ENCODE measurements at places on chromosomes 11 and 22. TPM values are rescaled to one million over a fixed set of nuclear protein-coding genes. Genes with fewer than 3 reads are reported as not detected.

GRCh38 chr11:75777461-75778110 lies 9.0 kb downstream of the DGAT2 start:
- no peak for DNase-seq

- DNase-seq: no peak
These were observed 19.5 kb downstream of the CRELD2 start for GRCh38 chr22:49937758-49938564.

DNA sequence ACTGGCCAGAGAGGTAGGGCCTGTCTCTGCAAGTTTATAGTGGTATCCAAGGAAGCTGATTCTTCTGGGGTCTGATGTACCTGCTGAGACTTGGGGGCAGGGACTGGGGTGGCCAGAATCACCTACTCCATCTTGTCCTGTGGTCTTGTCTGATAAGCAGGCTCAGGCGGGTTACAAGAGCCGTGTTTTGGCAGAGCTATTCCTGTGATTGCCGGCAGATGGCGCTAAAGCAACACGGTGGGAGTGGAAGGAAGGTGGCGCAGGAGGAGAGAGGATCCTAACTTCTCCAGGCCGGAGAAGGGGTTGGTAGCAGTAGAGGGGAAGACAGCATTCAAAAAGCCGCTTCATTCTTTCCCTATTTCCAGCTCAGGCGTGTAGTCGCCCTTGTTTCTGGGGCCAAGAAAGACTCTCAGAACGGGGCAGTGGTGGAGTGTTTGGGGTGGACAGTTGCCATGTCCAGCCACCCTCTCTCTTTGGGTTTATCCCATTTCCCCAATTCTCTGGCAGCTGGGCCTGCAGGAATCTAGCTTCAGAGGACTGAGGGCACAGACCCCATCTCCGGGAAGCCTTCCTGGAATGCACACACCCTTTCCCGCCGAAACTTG lies 15.1 kb downstream of the CHRM1 start:
- peak; percentile 79 for DNase-seq

DNA sequence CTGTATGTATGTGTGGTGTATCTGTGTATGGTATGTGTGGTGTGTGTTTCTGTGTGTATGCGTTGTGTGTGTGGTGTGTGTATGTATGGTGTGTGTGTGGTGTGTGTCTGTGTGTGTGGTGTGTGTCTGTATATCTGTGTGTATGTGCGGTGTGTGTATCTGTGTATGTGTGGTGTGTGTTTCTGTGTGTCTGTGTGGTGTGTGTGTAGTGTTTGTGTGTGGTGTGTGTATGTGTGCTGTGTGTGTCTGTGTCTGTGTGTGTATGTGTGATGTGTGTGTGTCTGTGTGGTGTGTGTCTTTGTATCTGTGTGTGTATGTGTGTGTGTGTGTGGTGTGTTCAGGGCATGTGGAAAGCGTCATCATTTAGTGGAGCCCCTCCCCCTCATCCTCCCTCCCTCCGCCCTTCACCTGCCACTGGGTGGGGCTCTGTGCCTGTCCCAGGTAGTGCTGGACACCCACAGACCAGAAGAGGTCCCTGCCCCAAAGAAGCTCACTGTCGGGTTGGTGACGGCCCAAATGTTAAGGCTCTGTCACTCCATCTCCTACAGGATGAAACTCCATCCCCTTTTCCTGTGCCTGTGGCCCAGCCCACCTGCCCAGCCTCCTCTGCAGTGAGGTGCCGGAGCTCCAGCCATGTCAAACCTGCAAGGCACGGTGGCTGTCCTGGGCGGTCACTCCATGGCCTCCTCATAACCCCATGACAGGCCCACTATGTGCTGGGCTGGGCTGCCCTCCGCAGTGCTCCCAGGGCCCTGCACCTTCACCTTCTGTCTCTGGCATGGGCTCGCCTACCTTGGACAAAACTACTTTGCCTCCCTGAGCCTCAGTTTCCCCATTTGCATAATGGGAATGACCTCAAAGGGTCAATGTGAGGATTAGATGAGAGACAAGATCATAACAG lies 23.4 kb upstream of the SHISAL1 start:
- no peak for DNase-seq

- peak; percentile 42 for DNase-seq
These were observed 1.7 kb upstream of the RTCB start for GRCh38 chr22:32413719-32414118.

DNA sequence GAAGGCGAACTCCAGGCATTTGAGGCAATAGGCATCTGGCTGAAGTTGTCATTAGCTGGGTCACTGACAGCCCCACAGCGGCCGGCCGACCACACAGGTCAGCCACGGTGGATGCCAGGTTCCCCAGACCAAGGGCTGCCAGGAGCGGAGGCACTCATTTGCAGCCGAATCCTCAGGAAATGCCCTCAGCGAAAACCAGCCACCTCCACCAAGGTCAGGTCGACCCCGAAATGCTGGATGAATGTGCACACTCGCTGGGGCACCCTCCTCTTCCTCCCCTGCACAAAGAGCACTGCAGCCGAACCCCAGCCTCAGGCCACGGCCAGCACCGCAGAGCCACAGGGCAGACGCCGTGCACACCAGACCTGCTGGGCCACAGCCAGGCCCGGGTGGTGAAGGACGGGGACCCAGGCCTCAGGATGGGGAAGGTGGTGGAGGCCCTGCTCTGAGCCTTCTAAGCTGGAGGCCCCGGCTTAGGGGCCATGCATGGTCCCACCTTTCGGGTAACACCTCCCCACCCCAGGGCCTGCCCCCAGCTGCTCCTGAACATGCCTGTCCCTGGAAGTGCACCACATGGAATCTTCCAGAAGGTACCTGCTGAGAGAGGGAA lies 206.0 kb downstream of the BRD1 start:
- DNase-seq: no peak

DNA sequence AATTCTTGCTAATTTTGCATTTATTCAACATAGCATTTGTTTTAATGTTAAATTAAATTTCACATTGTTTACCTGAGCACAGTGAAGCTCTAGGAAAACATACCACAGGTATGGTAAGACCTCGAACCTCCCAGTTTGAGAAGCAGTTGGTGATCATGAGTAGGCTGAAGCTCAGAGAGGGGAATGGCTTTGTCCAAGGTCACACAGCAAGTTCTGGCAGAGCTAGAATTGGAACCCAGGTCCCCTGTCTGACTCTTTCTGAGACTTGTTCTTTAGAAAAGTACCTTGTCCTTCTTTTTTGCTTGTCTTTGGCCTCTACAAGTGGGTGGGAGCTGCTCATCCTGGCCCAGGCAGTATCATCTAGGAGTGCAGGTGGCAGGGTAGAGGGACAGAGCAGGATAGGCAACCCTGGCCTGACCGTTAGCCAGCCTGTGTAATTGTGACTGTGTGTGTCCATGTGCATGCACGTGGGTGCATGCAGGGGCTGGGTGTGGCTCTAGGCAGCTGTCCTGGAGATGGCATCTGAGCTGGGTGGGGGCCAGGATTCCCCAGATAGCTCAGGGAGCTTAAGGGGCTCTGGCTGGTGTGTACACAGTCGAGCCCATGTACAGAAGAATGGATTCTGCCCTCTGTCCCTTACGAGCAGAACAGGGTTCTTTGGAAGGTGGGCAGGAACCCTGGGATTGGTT lies 21.6 kb downstream of the PHLDB1 start:
- no peak for DNase-seq

GRCh38 chr22:49301398-49302149 lies 526.1 kb downstream of the BRD1 start:
- DNase-seq: no peak

GRCh38 chr11:65578667-65579066 lies 2.8 kb downstream of the EHBP1L1 start:
- no peak for DNase-seq

GRCh38 chr22:28019881-28020861 lies 101.1 kb upstream of the PITPNB start:
- DNase-seq: peak; percentile 60

DNA sequence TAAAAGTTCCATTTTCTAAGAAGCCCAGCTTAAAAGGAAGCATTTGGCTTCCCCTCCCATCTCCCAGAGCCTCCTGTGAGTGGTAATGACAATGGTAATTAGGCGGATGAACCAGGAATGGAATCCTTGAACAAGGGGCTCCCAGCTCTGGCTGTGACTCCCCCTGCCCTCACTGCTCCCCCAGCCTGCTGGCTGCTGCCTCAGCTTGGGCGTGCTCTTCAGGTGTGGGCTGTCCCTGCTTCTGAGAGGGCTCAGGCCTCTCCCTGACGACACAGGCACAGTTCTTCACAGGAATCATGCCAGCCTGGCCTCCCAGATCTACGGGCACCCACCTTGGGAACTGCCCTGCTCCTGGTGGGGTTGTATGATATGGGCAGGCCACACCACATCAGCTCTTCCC lies 81.7 kb upstream of the NARS2 start:
- no peak for DNase-seq

DNA sequence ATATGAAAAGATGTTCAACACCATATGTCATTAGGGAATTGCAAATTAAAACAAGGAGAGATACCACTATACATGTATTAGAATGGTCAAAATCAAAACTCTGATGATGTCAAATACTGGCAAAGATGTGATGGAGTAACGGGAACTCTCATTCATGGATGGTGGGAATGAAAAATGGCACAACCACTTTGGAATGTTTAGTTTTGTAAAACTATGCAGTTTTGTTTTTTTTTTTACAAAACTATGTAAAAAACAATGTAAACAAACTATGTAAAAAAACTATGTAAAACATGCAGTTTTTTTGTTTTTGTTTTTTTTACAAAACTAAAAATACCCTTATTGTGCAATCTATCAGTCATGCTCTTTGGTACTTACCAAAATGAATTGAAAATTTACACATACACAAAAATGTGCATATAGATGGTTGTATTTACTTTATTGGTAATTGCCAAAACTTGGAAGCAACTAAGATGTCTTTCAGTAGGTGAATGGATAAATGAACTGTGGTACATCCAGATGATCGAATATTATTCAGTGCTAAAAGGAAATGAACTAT lies 5.0 kb upstream of the USP47 start:
- DNase-seq: peak; percentile 30

DNA sequence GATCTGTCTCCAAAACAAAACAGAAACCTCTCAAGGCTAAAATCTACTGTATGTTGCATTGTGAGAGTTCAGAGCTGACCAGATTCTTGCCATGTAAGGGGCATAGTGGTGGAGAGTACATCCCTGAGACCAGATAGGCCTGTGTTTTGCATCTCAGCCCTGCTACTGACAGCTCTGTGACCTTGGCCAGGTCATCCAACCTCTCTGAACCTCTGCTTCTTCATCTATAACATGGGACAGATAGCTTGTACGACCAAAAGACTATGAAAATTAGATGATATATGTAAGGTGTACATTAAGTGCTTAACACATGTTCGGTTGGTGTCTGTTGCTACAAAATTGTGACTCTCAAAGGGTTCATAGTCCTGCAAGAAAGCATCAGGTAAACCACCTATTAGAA lies 22.9 kb downstream of the ZNRF3 start:
- no peak for DNase-seq

DNA sequence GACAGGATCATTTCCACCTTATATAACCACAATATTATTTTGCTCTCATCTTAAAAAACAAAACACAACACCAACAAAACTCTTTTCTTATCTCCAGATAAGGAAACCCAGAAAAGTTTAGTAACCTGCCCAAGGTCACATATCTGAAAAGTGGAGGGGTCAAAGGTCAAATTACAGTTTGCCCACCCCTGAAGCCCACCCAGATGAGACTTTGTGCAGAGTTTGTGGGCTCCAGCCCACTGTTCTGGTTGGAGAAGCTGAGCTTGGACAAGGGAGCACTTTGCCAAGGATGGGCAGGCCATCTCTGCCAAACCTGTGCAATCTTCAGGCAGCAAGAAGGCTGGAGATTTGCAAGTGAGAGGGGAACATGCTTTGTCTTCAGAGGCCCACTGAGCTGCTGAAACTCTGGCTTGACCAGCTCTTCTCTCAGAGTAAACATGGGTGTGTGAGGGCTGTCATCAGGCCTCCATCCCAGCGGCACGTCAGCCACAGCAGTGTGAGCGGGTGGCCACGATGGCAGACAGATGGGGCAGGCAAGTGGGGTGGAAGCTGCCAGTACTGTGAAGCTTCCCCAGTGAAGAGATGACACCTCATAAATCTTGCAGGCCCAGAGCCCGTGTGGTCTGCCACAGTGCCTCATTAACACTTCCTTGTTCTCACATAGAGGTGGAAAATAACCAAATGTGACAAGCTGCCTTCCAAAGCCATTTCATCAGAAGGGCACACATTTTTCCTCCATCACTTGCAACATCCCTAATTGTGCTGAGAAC lies 111.8 kb downstream of the CCDC81 start:
- DNase-seq: no peak

DNA sequence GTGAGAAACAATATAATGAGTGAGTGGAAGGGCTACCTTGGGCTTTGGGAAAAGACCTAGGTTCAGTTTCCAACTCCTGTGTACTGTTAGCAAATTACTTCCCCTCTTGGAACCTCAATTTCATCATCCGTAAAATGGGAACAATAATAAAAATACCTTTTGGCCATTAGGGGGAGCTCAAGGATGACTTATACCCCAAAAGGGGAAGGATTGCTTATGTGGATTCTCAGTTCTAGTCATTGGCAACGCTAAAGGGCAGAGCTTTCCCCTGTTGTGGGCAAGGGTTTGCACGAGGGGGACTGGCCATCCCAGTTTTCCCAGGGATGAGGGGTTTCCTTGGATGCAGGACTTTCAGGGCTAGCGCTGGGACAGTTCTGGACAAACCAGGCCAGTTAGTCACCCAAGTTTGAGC lies 3.1 kb upstream of the COMMD9 start:
- peak; percentile 47 for DNase-seq

DNA sequence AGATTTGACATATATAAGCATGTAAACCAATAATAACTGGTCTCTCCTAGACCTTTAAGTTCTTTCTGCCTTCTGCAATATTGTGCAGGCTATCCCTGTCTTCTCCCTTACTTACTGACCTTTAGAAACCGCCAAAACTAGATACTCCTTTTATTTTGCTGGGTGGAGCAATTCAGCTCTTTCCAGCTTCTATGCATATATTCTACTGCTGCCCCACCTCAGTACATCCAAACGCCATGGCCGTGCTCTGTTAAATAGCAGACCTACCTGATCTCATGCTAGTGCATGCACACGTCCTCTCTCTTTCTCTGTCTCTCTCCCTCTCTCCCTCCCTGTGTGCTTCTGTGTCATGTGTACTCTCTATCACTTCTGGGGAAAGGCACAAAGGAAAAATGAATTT lies 76.7 kb upstream of the CAPRIN1 start:
- DNase-seq: no peak

- no peak for DNase-seq
These were observed 109.7 kb upstream of the MTMR2 start for GRCh38 chr11:96033599-96033998.

DNA sequence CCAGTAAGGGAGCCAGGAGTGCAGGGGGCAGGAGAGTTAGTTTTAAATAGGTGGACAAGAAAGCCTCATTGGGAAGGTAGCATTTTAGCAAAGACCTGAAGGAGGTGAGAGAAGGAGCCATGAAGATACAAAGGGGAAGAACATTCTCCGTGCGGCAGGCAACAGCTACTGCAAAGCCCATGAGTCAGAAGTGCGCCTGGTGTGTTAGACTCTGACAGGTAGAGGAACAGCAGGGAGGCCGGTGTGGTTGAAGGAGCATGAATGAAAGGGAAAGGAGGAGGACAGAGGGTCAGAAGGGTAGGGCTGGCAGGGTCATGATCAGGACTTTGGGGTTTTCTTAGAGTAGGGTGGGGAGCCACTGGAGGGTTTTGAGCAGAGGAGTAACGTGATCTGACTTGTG lies 34.5 kb upstream of the PAMR1 start:
- no peak for DNase-seq

OR51F1 gene
- polyA plus RNA-seq: not detected

ART1 gene
- polyA plus RNA-seq: not detected

OR51I1 gene
- not detected for polyA plus RNA-seq

BTBD18 gene
- polyA plus RNA-seq: not detected

SLC35C1 gene
- polyA plus RNA-seq: 26.7 TPM

NRXN2 gene
- polyA plus RNA-seq: 0.22 TPM

CNIH2 gene
- polyA plus RNA-seq: 3.4 TPM

KDM4D gene
- 1.1 TPM for polyA plus RNA-seq

ANO5 gene
- not detected for polyA plus RNA-seq

PICALM gene
- 235 TPM for polyA plus RNA-seq

APOL5 gene
- 0.19 TPM for polyA plus RNA-seq
